ENCODE measurements at places on chromosomes 2 and 18.

- DNase-seq: no peak
Observed at GRCh38 chr18:57930476-57930875, 113.5 kb upstream of the NEDD4L start.

GRCh38 chr2:238069021-238069709 lies 8.4 kb downstream of the SCLY start:
- no peak for DNase-seq

DNA sequence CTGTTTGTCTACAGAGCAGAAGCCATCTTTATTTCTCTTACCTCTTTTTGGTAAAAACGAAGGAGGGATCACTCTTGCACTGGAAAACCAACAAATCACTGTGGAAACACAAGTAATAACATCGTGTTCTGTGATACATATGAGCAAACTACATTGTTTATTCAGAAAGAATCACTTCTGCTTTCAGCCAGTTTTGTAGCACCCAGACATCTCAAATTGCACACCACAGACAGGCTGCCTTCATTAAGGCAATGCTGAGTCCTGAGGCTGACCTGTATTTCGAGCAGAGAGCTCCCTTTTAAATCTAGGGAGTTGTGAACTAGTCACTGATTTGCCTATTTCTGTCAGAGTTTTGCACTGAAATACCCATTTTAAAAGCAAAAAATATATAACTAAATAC lies 1003.2 kb upstream of the FAM98A start:
- no peak for DNase-seq

DNA sequence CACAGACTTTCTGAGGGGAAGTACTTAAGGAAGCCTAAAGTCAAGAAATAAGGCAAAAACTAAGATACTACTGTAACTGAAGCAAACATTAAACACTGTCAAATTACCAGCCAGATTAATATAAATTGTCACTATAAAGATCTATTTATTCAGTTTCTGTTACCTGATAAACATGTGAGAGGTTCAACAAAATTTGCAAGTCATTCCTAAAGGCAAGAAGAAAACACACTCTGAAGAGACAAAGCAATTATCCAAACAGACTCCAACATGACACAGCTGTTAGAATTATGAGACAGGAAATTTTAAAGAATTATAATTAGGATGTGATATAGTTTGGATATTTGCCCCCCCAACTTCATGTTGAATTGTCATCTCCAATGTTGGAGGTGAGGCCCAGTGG lies 140.4 kb upstream of the COL3A1 start:
- DNase-seq: no peak

- DNase-seq: no peak
Observed at GRCh38 chr2:179332903-179333302, 68.3 kb upstream of the SESTD1 start.

DNA sequence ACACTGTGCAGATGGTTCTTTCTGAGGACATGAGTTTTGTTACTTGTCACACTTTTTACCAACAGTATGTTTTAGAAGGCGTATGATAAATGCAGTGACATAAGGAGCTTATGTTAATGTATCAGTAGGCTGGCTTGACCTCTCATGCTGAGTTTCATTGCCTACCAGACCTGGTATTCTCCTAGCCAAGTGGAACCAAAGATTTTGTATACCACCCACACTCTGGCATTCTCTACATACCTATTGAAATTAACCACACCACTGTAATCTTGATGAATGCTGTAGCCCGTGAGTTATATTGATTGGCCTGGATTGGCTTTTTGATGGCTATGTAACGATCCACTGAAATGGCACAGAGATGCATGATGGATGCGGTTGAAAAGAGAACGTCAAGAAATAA lies 11.4 kb downstream of the HTR2B start:
- DNase-seq: no peak

DNA sequence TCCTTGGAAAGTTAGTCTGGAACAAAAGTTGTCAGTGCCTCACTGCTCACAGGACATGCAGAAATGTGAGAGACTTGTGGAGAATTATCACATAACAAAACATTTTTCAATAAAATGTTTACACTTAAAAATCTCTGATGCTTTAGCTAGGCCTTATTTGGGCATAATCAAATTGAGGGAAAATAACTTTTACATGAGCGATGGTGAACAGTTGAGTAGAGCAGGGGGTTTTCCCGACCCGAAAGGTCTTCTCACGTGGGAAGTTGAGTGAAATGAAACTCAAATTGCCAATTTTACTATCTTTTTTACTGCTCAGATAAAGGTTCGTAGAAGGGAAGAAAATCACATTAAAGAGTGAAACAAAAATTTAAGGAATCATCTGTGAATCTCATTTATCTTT lies 465.6 kb downstream of the MTX2 start:
- DNase-seq: no peak

GRCh38 chr2:1793001-1793867 lies 48.9 kb upstream of the PXDN start:
- DNase-seq: no peak

DNA sequence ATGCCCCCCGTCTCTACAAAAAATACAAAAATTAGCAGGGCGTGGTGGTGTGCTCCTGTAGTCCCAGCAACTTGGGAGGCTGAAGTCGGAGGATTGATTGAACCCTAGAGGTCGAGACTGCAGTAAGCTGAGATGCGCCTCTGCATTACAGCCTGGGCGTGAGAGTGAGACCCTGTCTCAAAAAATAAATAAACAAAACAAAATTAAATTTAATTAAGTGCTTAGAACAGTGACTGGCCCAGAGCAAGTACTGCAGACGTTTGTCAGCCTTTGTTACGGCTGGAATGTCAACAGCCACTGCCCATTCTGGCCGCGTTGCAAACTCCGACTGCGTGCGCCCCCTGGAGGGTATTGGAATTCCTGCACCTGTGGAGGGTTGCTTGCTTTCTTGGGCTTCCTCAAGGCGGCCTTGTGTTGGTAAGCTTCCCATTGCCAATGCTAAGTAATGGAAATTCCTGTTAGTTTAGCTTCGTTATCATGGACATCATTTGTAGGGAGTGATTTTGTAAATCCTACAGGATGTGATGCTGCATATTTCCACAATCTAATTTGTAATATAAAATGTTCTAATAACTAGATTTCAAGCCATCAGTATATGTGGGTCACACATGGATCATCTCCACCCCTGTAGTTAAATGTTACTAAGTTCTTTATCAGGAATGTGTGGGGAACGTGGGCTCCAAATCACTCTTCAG lies 15.9 kb upstream of the ATP6V1B1 start:
- DNase-seq: peak; percentile 58

DNA sequence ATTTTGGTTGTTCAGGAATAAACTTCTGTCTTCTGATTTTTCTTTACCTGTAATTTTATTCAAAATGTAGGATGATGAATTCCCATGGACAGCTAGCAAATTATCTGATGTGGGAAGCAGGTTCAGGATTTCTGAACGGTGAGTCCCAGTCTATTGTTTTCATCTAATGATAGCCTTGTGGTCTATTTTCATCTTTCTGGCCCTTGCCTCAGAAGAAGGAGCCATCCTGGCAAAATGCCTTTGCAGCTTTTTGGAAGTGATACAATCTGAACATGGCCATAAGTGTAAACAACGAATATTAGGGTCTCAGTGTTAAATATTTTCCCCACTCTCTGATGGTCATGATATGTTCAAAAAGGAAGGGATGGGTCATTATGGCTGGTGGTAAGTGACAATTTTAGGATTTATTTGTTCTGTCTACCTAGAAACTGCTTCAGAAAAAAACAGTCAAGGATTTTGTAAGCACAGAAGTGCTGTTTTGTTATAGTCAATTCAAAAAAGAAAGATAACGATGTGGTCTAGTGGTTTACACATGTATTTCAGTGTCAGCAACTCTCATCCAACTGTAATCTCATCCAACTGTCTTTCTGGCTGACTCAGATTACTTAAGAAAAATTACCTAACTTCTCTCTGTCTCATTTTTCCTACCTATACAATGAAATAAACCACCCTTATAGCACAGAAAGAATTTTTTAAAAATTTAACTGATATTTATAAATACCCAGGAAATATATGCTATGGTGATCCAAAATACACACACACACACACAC lies 272.6 kb upstream of the ERBB4 start:
- no peak for DNase-seq

GRCh38 chr2:61158356-61158955 lies 3.5 kb upstream of the C2orf74 start:
- no peak for DNase-seq

DNA sequence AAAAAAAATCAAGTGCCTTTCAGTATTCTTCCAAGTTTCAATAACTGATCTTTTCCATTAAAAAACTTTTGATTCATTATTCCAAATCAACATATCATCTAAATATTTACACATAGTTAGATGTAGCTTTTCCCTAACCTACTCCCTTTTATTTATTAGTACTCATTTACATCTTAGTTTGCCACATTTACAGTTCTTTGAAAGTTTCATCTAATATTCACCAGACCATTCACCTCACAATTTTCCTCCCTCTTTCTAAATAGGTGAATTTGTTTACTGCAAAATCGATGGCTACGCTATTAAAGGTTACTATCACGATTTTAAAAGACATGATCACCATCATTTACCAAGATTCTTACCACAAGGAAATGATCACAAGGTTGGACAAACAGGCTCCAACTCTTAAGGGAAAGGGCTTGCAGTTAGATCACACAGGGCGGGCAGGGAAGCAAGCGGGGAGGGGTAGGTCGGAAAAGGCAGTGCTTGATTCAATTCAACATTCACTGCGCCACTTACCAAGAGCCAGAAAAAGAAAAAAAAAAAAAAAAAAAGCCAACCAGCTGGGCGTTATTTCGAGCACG lies 654 bp upstream of the MARCHF7 start:
- no peak for DNase-seq

- DNase-seq: peak; percentile 22
Observed at GRCh38 chr2:7672027-7672684, 754.9 kb downstream of the RNF144A start.

DNA sequence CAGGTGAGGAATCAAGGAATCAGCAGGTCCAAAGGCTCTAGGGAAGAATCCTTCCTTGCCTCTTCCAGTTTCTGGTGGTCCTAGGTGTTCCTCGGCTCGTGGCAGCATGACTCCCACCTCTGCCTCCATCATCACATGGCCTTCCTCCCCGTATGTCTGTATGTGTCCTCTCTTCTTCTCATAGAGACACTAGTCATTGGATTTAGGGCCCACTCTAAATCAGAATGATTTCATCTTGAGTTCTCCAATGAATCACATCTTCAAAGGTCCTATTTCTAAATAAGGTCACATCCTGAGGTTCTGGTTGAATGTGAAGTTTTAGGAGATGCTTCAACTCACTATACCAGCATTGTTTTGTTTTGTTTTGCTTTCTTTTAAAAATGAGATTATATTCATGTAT lies 11.1 kb upstream of the AGFG1 start:
- DNase-seq: no peak

- no peak for DNase-seq
Observed at GRCh38 chr2:39735648-39736047, 43.4 kb downstream of the THUMPD2 start.

GRCh38 chr2:109374548-109375130 lies 239.1 kb downstream of the SEPTIN10 start:
- DNase-seq: no peak

- no peak for DNase-seq
Observed at GRCh38 chr2:74383254-74383653, 3.1 kb upstream of the DCTN1 start.

- DNase-seq: no peak
Observed at GRCh38 chr18:2970344-2970743, 42.6 kb downstream of the LPIN2 start.

GRCh38 chr2:161421686-161422085 lies 5.6 kb downstream of the TBR1 start:
- DNase-seq: no peak

- no peak for DNase-seq
Observed at GRCh38 chr18:50126471-50126870, 68.5 kb downstream of the MYO5B start.

GRCh38 chr2:10439185-10439879 lies 8.8 kb downstream of the ODC1 start:
- DNase-seq: no peak

- DNase-seq: no peak
Observed at GRCh38 chr2:152609699-152610098, 107.6 kb downstream of the PRPF40A start.

DNA sequence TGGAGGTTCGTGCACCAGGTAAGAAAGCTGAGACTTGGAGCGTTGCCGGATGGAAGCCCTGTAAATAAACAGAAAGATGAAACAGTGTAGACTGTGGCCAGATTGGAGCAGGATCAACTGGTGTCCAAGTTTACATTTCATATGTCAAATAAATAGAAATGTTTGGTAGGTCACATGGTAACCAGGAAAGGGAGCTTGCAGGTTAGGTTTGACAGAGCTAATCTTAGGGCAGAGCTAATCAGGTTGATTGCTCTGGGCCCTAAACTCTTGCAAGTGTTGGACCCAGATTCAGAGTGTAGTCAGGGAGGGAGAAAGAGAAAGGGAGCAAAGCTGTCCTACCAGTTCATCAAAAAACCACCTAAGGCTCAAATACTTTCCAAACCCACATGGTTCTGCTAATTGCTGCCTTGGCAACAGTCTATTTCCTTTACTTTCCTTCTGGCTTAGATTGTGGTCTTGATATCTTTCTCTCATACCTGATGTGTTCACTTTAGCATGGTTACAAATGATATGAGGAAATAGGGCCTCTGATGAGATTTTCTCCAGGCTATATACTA lies 63.2 kb downstream of the G6PC2 start:
- no peak for DNase-seq

DNA sequence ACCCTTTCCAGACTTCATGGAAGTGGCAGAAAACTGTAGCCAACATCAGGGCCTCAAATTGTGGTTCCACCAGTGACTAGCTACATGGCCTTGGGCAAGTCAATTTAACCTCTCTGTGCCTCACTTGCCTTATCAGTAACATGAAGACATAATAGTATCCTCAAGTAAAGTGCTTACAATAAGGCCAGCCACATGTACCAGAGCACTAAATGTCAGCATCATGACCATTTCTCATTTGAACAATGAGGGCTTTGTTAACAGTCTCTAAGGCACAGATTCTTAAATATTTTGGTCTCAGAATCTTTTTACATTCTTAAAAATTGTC lies 5.8 kb upstream of the KCMF1 start:
- DNase-seq: no peak

GRCh38 chr2:1728821-1729220 lies 15.5 kb downstream of the PXDN start:
- no peak for DNase-seq

DNA sequence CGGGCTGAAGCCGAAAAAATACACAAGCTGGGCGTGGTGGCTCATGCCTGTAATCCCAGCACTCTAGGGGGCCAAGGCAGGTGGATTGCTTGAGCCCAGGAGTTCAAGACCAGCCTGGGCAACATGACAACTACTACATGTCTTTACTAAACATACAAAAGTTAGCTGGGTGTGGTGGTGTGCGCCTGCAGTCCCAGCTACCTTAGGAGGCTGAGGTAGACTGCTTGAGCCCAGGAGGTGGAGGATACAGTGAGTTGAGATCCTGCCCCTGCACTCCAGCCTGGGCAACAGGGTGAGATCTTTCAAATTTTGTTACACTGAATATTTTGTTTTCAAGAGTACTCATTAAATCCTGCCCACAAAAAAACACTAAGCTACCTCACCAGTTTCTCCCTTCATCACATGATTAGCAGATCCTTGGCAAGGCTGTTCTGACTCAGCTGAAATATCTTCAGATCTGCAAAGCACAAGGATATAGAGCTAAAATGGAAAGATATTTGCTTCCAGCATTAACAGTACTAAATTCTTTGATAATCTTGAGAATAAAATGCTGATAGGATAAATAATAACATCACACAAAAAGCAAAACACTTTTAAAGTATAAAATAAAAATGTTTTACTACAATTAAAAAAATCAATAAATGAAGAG lies 28.2 kb upstream of the MCM6 start:
- DNase-seq: no peak

Data from effector CD8-positive, alpha-beta T cell (primary cell).